ENCODE measurements at places on chromosomes 1 and 21.

DNA sequence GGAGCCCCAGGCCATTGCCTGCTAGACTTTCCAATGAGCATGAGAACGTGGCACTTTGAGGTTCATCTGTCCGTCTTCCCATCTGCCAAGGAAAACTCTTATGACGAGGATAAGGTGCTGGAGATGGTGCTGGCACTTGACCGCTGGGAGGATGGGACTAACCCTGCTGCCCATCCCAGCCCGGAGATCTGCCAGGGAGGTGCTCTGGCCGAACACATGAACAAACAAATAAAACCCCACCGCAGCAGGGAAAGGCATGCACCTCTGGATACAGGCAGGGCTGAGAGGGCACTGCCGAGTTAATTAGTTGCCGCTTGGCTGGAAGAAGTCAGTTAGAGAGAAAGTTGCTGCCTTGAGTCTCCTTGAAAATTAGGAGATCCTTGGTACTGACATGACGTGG is 308.4 kb downstream of the AJAP1 start:
- no peak for DNase-seq

GRCh38 chr1:25037174-25038074 is 107.3 kb upstream of the RUNX3 start:
- no peak for DNase-seq

- DNase-seq = no peak
These were observed 161.2 kb upstream of the SNX7 start for GRCh38 chr1:98500324-98500723.

GRCh38 chr21:44067011-44067839 is 40.0 kb upstream of the PWP2 start:
- no peak for DNase-seq

DNA sequence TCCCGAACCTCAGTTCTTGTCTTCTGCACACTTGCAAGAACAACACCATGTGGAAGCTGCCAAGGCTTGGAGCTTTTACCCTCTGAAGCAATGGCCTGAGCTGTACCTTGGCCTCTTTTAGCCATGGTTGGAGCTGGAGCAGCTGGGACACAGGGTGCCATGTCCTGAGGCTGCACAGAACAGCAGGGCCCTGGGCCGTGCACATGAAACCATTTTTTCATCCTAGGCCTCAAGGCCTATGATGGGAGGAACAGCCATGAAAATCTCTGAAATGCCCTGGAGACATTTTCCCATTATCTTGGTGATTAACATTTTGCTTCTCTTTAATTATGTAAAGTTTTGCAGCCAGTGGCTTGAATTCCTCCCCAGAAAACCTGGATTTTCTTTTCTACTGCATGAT is 817.8 kb upstream of the CXADR start:
- DNase-seq = no peak

DNA sequence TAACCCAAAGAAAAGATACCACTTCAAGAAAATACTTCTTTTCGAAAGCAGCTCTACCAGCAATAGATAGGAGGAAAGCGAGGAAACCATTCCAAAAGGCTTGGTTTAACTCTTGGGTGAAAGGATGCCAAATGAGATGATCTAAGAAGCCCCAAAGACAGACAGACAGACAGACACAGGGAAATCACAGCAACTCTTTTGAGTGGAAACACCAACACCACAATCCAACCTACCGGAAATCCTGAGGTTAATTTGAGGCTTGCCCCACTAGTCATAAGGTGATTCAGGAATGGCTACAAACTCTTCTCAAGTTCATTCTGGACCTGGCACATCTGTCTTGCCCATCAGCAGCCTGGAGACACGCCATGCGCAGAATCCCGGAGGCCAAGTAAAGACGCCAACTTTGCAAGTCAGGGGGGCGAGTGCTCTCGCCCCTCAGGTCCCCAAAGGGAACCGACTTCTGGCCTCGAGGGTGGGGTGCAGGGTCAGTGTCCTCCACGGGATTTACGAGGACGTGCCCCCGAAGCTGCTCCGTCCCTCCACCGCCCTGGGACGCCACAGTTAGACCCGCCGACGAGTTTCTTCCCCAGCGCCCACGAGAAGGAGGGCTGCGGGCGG is 778 bp downstream of the EVI5 start:
- DNase-seq = no peak

DNA sequence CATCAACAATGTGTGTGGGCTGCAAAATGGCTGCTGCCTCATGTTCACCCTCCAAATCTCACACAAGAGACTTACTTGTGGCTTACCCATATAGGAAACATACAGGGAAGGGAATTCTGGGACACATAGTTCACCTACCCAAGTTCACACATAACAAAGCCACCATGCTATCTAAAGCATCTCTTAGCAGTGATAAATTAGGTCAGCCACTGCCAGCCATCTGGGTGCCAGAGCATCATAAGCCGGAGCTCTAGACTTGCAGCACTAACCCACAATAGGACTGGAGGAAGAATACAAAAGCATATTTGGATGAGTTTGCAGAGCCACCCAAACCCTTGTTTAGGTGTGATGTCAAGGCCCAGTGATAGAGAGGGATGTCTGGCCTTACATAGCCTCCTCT is 321.7 kb downstream of the SEC16B start:
- no peak for DNase-seq
